ENCODE measurements at places on chromosomes 3 and 15.
A peak's percentile ranks its signal among the peaks of the same experiment; 100 is the strongest.

DNA sequence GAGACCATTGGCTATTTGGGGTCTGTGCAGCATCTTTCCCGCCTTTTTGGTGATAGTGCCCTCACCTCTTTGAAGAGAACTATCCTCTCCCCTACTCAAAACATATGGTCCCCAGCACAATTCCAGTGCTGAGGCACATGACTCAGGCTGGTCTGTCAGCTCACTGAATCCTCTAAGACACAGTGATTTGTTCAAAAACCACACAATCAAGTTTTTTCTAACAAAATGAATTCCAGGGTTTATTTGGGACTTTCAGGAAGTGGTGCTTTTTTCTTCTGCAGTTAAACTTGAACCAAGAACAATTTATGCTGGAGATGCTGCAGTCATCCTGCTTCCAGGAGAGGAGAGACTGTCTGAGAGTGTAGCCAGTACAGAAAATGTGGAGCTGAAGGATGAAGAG is 142.5 kb upstream of the LMCD1 start:
- no peak for DNase-seq

- no peak for DNase-seq
Measured at GRCh38 chr15:53448232-53449015, 311.0 kb downstream of the WDR72 start.

GRCh38 chr3:1766384-1766783 is 332.3 kb upstream of the CNTN4 start:
- DNase-seq: no peak

GRCh38 chr3:195911946-195912270 is 3.6 kb upstream of the TNK2 start:
- no peak for DNase-seq

DNA sequence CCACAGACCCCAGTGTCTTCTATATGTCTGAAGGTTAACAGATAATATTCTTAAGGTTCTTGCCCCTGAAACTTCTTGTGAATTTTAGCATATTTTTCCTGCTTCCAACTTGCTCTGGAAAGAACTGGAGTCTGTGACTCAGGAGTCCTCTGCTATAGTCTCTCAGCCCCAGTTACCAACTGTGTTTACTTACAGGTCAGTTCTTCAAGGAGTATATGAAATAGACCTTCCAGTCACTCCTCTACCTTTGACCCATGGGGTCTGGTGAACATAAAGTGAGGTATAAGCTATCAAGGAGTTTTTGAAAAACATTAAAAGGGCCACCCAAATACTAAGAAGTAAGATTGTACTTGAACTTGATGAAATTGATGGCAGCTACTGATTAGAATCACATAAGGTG is 139.2 kb upstream of the ROPN1 start:
- no peak for DNase-seq

DNA sequence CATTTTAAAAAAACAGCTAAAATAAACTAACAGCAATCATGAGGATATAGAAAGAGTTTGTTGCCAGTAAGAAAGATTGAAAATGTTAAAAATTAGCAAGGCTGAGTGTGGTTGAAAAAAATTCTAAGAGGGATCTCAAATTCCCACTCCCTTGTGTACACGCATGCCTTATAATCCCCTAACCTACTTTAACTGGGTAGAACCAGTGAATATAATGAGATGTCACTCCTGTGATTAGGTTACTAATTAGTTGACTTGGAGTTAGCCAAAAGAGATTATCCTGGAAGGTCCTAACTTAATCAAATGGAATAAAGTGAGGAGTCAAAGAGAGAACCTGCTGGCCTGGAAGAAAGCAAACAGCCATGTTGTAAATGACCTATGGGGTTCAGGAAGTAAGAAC is 286.0 kb upstream of the TGFBR2 start:
- peak; percentile 35 for DNase-seq

GRCh38 chr3:37140899-37141541 is 33.4 kb downstream of the LRRFIP2 start:
- no peak for DNase-seq
